ENCODE measurements at places on chromosomes 6 and 20.

DNA sequence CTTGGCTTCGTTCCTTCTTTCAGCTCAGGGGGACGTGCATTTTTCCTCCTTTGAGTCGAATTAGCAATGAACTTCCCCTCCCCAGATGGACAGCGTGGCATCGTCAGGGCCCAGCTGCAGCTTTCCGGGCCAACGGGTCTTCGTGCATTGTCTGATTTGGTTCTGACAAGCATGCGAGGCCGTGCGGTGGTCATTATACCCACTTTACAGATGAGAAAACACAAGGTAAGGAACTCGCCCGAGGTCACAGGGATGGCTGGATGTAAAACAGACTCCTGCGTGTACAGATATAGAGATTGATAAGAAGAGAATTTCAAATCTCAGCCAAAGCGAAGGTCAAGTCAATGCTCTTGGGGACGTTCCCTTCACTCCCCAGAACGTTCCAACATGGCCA, 187.6 kb upstream of the SULF2 start:
- no peak for DNase-seq

DNA sequence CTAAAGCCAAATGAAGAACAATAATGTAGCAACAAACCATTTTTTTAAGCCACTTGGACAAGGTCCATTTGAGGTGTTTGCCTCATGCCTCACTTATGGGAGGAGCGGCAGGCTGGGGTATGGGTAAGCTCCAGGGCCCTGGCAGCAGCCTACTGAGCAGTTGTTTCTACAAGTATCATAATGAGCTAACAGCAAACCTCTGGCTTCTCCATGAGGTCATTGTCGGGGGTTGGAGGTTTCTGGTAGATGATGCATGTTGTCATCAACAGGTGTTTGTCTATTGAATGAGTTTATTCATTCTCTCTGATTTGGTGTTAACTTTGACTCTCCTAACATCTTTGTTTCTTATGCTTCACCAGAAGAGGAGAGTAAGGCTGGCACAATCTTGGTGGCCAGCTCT, 150.7 kb downstream of the TBC1D7 start:
- DNase-seq, result no peak

DNA sequence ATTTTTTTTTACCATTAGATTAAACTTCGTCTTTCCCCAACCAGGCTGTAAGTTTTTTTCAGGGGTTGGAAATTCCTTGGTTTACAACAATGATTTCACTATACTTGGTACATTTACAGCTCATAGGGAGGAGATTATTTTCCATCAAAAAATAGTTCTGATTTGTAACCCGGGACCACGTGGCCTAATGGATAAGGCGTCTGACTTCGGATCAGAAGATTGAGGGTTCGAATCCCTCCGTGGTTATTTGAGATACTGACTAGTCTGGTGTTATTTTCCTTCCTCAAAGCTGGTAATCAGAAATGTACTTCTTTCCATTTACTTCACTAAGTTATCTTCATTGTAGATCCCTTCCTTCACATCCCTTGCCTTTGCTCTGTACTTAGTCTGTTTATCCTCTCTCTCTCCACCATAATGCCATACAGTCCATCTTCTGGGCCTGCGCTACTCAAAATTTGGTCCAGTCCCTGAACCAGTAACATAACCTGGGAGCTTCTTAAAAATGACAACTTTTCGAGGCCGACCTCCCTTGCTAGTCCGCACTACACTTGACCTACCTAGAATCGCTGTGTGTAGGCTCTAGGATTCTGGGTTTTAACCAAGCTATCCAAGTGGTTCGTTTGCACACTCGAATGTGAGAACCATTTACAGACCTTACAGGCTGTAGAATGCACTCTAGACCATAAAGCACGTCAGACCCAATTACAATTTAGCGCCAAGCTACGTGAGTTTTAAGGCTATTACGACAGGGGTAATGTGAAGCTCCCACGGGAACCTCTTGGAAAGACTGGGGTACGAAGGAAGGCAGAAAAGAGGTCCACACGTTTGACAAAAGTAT, 42.1 kb upstream of the BTN3A2 start:
- no peak for DNase-seq

- DNase-seq, result no peak
These were observed 107.2 kb downstream of the ATP9A start for GRCh38 chr20:51660672-51661608.

DNA sequence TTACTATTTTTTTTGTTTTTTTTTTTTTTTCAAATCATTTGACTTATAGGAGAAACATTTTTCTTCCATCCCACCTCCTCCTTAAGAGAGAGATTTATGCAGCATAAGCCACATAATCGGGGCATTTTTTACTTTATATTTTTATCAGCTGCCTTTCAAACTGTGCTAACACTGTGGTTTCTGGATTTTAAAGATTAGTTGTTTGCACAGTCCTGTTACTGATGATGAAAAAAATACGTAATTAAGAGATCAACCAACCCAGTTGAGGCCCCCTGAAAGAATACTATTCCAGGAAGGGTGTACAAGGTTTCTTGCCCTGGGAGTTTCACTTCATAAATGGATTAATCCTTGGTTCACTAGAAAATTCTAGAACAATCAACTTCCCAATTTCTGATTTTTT, 68.3 kb downstream of the MMS22L start:
- no peak for DNase-seq

- peak; percentile 86 for DNase-seq
These were observed 23.6 kb downstream of the VPS52 start for GRCh38 chr6:33247977-33248642.

DNA sequence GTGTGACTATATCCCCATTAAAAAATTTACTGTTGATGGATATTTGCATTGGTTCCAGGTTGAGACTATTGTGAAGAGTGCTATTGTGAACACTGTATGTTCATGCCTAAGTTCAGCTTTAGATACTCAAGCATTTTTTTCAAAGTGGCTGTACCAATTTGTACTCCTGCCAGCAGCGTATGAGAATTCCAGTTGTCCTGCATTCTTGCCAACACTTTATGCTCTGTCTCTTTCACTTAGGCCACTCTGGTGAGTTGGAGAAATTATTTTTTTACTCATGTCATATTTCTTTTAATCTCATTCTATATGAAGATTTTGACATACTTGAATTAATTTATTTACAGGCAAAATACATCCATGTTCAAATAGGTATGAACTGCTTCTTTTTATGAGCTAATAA, 76.2 kb downstream of the JAG1 start:
- no peak for DNase-seq

DNA sequence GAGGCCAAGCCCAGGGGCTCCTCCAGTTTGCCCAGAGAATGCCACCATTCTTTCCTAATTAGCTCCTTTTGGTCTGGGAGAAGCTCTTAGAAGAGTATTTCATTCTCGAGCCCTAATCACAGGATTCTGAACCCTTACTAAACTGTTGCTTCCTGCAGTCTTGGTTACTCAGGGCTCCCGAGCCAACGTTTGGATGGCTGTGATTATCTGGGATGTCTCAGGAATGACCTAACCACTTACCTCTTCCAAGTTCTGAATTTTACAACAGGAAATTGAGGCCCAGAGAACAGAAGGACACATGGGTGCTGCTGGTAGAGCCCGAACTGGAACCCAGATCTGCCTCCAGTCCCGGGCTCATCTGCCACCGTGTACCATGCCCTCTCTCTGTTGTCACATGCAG, 22.2 kb upstream of the PNPLA1 start:
- no peak for DNase-seq

DNA sequence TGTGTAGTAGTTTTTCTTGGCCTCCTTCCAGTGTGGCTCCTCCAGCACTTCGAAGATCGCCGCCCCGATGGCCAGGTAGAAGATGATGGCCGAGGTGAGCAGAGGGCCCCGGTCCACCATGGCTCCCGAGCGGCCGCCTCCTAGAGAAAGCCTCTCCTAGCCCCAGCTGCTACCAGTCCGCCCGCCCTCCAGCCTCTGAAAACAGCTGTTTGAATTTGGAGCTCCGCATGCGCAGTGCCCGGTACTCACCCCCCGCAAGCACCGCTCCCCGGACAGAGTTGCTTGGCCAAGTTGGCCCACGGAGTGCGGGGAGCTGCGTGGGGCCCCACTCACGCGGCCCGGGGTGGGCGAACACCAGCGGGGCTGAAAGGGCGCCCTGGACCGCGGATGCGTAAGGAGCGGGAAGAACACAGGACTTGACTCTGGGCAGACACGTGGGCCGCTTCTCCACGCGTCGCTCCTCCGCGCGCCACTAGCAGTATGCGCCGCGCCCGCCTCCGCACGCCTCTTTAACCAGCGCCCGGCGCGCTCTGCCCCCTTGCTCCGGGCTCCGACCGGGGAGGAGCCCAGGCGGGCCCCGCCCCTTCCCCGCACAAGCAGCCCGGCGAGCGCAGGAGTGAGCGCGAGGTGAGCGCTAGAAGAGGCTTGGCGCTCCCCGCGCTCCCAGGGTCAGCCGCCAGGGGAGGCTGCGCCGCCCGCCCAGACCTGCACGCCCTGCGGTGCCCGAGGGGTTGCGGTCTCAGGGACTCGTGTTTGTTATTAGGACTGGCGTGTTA, at the start of gene KCNK5:
Gene KCNK5, minus strand, starts transcription at position 484 of the 776 bp plus-strand sequence. Its CDS starts 364 bp downstream, at position 120.
- DNase-seq, result peak; percentile 82

DNA sequence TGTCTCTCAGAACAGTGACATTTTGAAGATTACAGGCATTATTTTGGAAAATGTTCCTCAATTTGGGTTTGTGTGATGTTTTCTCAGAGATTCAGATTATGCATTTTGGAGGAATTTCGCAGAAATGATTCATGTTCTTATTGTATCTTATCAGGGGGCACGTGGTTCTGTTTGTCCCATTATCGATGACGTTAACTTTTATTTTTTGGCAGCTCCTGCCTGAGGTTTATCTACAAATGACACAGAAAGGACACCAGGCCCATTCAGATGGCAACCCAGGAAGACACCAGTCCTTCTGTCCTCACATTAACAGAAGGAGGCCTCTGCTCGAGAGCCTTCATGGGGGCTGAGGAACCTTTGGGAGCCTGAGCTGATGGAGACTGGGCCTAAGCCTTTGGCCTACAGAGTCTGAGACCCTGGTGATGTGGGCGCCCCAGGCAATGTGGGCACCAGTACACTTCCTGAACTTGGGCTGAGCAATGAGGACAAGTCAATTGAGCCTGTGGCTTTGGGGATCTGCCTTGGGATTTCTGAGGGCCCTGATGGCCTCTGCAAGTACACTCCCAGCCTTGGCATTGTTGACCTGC, 41.2 kb upstream of the EZR start:
- DNase-seq, result no peak

DNA sequence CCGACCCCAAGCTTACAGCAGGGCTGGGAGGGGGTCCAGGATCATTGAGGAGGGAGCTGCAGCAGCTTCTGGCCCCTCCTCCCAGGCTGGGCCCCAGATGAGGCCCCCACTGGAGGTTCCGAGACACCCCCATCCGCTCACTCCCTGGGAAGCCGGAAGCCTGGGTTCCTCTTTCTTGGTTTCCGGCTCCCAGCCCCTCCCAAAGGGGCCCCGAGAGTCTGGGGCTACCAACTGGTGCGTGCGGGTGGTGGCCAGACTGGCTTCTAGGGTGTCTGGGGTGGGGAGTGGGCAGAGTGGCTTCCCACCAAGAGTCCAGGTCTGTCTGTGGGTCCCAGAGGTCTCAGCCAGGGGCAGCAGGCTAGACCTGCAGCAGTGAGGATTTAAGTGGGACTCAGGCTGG, 2.2 kb downstream of the RGS19 start:
- DNase-seq, result no peak

GRCh38 chr6:138943089-138943625, 44.9 kb downstream of the REPS1 start:
- DNase-seq, result no peak

DNA sequence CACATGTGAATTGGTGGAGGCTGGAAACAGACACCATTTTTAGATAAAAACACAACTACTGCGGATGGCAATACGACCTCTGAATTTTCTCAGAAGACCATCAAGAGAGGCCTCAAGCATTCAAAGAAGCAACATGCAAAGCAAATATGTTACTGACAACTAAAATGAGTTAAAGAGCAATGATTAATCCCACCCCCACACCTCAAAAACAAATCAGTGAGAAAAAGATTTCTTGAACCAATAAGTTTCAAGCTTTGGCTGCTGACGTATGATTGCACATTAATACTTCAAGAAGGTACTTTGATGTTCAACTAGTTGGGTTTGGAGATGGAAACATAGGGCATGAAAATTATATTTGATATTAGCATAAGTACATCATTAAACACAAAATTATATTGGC, 982 bp downstream of the MMUT start:
- DNase-seq, result no peak

DNA sequence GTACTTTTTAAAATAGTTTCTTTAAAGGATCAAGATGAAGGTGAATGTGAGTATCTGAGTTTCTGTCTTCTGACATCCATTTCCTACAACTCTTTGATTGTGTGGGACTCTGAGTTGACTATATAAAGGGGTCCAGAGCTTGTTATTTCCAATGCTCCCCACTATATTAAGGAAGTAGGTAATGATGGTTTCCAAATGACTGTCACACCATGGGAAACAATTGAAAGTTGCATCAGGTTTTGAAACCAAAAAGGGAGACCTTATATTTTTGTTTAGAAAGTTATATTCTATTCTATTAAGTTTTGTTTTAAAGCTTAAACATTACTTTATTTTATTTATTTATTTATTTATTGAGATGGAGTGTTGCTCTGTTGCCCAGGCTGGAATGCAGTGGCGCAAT, 11.2 kb downstream of the CASS4 start:
- DNase-seq, result no peak

GRCh38 chr6:23002044-23002619, 432.8 kb downstream of the HDGFL1 start:
- no peak for DNase-seq

GRCh38 chr6:81328700-81329099, 423.8 kb downstream of the TENT5A start:
- DNase-seq, result no peak

DNA sequence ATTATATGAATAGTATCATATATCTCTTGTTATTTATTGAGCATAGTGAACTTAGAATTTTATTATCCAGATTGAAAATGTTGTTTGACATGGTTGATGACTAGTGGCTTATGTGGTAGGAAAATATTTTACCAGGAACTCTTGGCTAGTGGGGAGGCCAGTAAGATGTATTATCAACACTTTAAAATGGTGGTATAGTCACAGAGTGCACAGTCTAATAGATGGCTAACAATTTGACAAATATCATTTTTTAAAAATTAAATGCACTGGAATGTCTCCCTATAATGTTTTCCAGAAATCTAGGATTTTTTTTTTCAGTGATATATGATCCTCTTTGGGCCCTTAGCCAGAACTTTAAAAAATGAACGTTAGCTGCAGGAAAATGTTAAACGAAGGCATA, 26.9 kb upstream of the EYA4 start:
- DNase-seq, result no peak

GRCh38 chr6:16684896-16685554, 76.2 kb downstream of the ATXN1 start:
- DNase-seq, result peak; percentile 93

- DNase-seq, result no peak
These were observed 392.5 kb downstream of the CDH4 start for GRCh38 chr20:61644378-61645076.

All from stimulated activated CD8-positive, alpha-beta memory T cell treated with anti-CD3 and anti-CD28 coated beads, Interleukin-7, amount 100 ng/mL, for 4 hours (primary cell).